Forelimb muscle (tissue), 1 donor: ENCODE measurements at places on chromosomes 1 and 21. TPM values are rescaled to one million over a fixed set of nuclear protein-coding genes. Genes with fewer than 3 reads are reported as not detected.

The OLIG2 gene
- polyA plus RNA-seq: not detected

The LAMC2 gene
- 1.5 TPM for polyA plus RNA-seq

The ANKRD35 gene
- 2.9 TPM for polyA plus RNA-seq

The CCDC30 gene
- polyA plus RNA-seq: 2.3 TPM

The CFHR2 gene
- not detected for polyA plus RNA-seq

The KRTAP11-1 gene
- polyA plus RNA-seq: not detected

The CDK11B gene
- polyA plus RNA-seq: 35.3 TPM

The PODN gene
- 7.8 TPM for polyA plus RNA-seq

The TMEM81 gene
- polyA plus RNA-seq: 1.9 TPM

The ASCL5 gene
- 0.32 TPM for polyA plus RNA-seq

The NEK2 gene
- polyA plus RNA-seq: 4.3 TPM

The ATP6V1G3 gene
- polyA plus RNA-seq: not detected

The PMF1 gene
- 49.2 TPM for polyA plus RNA-seq

The FCRL5 gene
- polyA plus RNA-seq: 0.05 TPM

The CRYAA gene
- polyA plus RNA-seq: not detected

The CD101 gene
- polyA plus RNA-seq: 4.3 TPM

The CFHR3 gene
- 2.5 TPM for polyA plus RNA-seq

The TMEM50A gene
- 55.1 TPM for polyA plus RNA-seq

The PDZK1IP1 gene
- not detected for polyA plus RNA-seq

The TMCO4 gene
- 3.0 TPM for polyA plus RNA-seq

The FCGR3A gene
- 0.81 TPM for polyA plus RNA-seq

The FAM3B gene
- 0.18 TPM for polyA plus RNA-seq

The SPRR2F gene
- polyA plus RNA-seq: not detected

The LIPI gene
- polyA plus RNA-seq: 0.19 TPM

The PRAMEF8 gene
- not detected for polyA plus RNA-seq

The DCST1 gene
- 0.09 TPM for polyA plus RNA-seq

The NPPB gene
- polyA plus RNA-seq: not detected

The SLC9C2 gene
- polyA plus RNA-seq: not detected
